ENCODE measurements at places on chromosomes 16 and 17.

DNA sequence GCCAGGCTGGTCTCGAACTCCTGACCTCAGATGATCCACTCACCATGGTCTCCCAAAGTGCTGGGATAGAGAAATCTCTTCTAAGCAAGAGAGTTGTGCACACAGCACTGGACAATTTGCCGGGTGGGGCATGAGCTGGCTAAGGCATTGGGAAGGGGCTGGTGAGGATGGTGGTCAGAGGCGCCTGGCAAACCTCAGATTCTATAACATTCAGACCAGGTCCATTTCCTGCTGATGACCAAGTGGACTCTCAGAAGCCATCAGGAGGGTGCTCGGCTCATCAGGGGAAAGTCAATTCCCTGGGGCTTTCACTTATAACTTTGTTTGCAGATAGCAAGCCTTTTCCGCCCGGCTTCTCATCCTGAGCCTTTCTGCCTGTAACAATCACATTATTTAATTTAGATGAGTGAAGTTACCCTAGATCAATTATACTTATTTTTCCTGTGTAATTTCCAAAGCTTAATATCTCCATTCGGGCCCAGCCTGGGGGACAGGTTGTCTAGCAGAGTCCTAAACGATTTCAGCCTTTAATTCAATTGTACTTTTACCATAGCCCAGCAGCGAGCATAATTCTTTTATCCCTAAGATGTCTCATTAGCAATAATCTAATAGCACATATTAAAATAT lies 15.0 kb upstream of the SLC6A2 start:
- DNase-seq: no peak
- peaks cover 2% of the 10 kb centered on the region for H3K27me3 ChIP-seq
- no peak overlapping the region for H3K4me3 ChIP-seq
- H3K4me1 ChIP-seq: peaks cover 3% of the 10 kb centered on the region
- no peaks in the 10 kb centered on the region for H3K36me3 ChIP-seq

- no peak overlapping the region for H3K4me3 ChIP-seq
- H3K36me3 ChIP-seq: no peaks in the 10 kb centered on the region
- H3K4me1 ChIP-seq: peaks cover 60% of the 10 kb centered on the region
- H3K27me3 ChIP-seq: no peaks in the 10 kb centered on the region
- no peak for DNase-seq
Observed at GRCh38 chr16:85519540-85520231, 93.4 kb upstream of the GSE1 start.

- no peak for DNase-seq
- H3K27ac ChIP-seq: no peak overlapping the region
- no peak overlapping the region for H3K4me3 ChIP-seq
- H3K36me3 ChIP-seq: peaks cover 2% of the 10 kb centered on the region
Observed at GRCh38 chr17:27525316-27525715, 69.1 kb downstream of the KSR1 start.

GRCh38 chr17:55872374-55872773 lies 121.5 kb downstream of the PCTP start:
- no peaks in the 10 kb centered on the region for H3K27me3 ChIP-seq
- H3K36me3 ChIP-seq: no peaks in the 10 kb centered on the region
- no peaks in the 10 kb centered on the region for H3K4me1 ChIP-seq
- DNase-seq: no peak

DNA sequence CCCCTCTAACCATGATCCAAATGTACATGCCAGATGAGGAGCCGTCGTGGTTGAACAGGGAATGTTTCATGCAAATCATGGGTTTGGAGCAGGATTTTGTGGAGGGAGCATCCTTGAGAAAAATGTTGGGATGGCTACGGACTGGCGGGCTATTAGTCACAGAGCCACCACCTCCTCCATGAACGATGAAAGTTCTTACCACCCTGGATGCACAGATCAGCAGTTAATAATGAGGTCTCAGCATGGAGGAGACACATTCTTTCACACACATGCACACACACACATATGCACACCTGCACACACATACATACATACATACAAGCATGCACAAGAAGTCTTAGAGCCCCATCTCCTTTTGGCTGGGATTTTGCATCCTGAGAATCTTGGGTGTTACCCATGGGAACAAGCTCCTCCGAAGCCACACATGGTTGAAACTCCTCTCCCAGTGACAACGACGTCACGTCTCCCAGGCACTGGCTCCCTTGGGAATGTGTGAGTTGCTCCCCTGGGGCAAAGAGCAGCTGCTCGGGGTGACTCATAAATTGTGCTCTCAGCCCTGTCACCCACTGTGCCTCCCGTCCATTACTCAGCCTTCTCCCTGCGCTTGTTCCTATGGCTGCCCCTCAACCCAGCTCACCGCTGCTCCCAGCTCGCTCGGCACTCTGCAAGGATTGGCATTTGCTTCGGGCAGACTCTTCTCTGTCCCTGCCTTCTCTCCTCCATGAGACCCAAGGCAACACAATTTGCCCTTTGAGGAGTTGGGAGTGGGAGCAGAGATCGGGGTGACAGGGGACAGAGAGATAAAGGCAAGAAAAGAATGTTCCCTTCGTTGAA lies 344.6 kb downstream of the SOX9 start:
- H3K4me3 ChIP-seq: no peak overlapping the region
- no peaks in the 10 kb centered on the region for H3K36me3 ChIP-seq
- H3K27me3 ChIP-seq: no peaks in the 10 kb centered on the region

- no peak overlapping the region for H3K4me3 ChIP-seq
- peaks cover 4% of the 10 kb centered on the region for H3K36me3 ChIP-seq
- H3K27me3 ChIP-seq: no peaks in the 10 kb centered on the region
Observed at GRCh38 chr16:15741207-15741871, 91.3 kb downstream of the NDE1 start.
